ENCODE measurements at places on chromosomes 5 and 9. TPM values are rescaled to one million over a fixed set of nuclear protein-coding genes. Genes with fewer than 3 reads are reported as not detected.

DNA sequence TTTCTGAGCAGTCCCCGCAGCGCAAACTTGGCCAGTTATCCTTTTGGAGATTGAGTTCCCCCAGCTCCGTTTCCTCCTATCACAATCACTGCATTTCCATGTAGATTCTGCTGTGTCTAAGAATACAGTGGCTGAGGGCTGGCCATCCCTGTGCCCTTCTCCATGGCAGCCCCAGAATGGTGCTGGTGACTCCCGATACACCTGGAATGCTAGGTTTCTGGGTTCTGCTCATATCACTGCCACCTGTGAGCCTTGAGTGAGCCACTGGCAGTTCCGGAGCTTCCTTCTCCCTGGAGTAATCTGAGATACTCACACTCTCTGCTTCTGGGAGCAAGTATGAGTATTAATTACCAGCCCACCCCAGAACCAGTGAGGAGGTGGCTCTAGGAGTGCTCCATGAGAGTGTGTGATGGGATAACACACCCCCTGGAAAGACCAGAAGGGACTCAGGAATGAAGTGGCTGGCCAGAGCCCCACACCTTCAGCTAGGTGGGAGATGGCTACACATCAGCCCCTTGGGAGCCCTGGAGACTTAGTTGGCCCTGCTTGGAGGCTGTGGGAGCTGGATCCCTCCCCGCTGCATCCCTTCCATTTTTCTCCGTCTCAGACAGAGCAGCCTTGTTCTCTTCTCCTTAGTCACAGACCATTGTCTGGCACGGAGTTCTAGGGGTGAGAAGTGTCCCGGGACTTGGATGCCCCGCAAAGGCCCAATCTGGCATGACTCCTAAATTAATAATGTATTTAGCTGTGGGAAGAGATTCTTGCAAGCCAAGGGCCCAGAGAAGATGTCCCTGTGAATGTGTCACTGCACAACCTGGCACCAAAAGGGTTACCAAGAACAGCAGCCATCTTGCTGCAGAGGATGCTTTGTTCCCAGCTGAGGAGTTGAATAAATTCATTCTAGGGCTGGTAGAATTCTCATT is 4.9 kb downstream of the PCDHGC5 start:
- DNase-seq = no peak

- DNase-seq = no peak
Observed at GRCh38 chr5:82332064-82332855, 54.1 kb upstream of the RPS23 start.

Gene MAML1
- polyA plus RNA-seq = 38.1 TPM

DNA sequence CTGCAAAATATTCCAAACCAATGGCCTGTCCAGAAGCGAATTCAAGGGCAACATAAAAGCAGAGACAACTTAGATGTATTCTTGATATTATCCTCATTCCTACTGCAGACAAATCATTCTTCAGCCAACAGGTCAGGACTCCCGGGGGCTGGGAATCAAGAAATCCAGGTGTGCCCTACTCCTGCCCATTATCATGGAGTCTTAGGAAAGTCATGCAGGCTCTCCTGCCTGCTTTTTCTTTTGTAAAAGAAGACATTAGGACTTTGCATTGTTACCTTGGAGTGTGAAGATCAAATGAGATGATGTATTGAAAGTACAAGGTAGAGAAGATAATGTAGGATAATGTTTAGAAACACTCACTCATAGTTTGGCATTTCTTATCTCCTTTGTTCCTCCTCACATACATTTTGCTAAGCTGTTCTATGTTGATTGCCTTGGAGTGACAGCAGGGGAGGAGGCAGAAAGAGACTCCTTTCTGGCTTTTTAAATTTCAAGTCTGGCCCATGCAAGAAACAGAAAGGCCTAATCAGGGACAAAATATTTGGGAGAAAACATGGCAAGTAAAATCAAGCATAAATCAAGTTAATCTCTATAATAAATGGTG is 113.8 kb downstream of the SV2C start:
- no peak for DNase-seq

Gene GMCL2
- polyA plus RNA-seq = 0.06 TPM

Gene PCDHA1
- not detected for polyA plus RNA-seq

DNA sequence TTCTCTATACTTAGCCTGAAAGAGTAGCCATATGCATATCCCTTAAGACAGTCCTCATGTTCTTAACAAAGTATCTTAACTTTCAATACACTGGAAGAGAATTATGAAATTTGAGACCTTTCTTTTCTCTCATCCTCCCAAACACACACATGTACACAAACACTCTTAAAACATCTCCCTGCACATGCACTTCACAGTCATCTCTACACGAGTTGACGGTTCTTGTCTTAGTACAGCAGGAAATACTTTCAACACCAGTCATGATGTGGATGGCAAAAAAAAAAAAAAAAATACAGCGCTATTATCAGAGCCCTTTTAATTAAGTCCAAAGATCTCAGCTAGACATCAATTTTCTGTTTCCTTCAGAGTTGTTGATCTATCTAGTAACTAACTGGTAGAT is 43.6 kb upstream of the PCSK1 start:
- DNase-seq = no peak

Data from right renal cortex interstitium (tissue), 3 donors.